EH (cell line): ENCODE measurements at places on chromosomes 13 and 19.
A peak's percentile ranks its signal among the peaks of the same experiment; 100 is the strongest.

- DNase-seq = peak; percentile 16
These were observed 46.8 kb upstream of the URAD start for GRCh38 chr13:28035146-28035782.

DNA sequence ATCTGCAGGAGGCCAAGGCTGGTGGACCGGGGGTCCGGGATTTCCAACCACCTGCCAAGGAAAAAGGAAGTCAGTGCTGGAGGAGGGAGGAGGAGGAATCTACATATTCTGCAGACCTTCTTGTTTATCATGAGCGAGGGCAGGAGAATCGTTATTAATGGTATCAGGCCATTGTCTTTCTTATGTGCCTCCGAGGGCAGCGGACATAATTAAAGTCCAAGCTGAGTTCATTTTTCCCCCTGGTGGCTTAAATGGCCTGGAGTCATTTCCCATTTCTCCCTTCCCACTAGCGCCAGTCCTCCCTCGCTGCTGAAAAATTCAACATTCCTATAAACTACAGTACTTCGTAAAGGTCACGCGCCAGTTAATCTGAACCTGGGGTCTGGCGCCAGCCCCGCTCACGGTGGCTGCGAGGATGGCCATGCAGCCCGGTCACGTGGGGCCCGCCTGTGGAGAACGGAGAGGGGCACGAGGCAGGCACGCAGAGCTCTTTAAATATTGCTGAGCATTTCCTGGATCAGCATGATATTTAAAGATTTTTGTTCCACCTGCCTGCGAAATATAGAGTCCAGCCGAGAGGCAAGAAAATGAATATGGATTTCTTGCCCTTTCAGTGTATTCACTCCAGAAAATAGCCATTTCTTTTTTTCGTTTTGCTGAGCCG is 85.2 kb upstream of the PCDH8 start:
- DNase-seq = no peak

DNA sequence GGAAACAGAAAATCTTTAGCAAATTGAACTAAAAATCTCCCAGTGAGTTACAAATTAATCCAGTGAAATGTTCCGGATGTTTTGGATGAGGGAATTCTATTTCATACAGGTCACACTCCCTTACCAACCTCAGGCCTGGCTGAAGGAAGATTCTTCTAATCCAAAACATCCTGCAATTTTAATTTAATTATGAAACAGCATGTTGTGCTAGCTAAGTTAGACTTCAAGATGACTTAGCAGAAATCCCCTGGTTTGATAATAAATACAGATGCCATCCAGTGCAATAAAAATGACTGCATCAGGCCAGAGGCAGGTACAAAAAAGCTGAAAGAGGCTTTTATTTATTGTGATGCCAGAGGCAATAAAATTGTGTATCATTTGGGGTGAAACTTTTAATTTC is 96.7 kb upstream of the CLDN10 start:
- DNase-seq = no peak

- DNase-seq = no peak
These were observed 764.0 kb upstream of the SLITRK5 start for GRCh38 chr13:86907156-86907555.

DNA sequence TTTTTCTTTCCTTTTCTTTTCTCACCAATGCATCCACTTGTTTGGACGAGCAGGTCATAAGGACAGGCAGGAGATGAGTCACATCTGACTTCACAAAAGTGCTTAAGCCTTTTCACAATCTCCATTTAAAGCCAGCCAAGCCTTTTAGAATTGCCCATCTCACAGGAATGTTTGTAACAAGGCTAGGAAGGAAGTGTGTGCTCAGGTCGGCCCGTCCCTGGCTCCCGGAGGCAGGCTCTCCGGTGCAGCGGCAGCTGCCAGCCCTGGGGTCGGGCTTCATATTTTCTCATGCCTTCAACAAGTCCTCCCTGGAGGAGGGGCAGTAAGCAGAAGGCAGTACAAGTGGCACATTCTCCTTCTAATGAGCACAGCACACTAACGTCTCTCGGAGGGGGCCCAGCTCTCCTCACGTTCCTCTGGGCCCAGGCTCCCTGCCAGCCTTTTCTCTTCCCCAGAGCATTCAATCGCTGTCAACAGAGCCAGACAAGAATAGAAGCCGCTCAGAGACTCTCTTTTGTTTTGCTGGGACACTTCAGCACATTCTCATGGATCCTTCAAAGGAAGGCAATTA is 180.5 kb downstream of the COL4A1 start:
- peak; percentile 96 for DNase-seq

DNA sequence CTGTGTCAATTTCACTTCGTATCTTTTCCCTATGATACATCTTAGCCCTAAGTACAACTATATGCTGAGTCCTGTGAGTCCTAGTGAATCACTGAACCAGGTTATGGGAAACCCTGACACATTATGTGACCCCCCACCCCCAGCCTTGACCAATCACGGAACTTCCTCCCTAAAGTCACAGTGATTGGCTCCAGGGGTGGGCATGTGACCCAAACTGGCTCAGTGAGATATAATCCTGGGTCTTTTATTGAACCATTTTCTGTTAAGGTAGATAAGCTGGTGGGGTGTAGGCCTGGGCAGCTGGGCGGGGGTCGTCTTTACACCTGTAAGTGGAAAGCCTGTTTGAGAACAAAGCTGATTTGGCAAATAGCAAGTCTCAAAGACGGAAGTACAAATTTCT is 19.8 kb upstream of the FBL start:
- no peak for DNase-seq

DNA sequence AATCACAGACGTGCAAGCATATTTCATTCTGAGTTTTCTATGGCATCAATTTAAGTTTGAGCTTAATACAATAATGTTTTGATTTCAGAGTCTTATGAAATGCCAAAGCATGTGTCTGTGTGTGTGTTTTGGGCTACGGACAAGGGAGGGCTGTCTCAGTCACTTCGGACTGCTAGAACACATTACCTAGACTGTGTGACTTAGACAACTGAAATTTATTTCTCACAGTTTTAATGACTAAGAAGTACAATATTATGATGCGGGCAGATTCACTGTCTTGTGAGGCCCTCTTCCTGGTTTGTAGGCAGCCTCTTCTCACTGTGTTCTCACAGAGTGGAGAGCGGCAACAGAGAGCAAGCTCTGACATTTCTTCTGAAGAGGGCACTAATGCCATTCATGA is 1202.0 kb downstream of the EFNB2 start:
- peak; percentile 72 for DNase-seq
